Activated naive CD4-positive, alpha-beta T cell treated with anti-CD3 and anti-CD28 coated beads, Interleukin-2, amount 10 ng/mL, durations not matched to agents 7 days and 5 days (primary cell): ENCODE measurements at places on chromosomes 13 and 19.

- DNase-seq: no peak
Measured at GRCh38 chr19:14395262-14395661, 14.0 kb downstream of the ADGRE5 start.

DNA sequence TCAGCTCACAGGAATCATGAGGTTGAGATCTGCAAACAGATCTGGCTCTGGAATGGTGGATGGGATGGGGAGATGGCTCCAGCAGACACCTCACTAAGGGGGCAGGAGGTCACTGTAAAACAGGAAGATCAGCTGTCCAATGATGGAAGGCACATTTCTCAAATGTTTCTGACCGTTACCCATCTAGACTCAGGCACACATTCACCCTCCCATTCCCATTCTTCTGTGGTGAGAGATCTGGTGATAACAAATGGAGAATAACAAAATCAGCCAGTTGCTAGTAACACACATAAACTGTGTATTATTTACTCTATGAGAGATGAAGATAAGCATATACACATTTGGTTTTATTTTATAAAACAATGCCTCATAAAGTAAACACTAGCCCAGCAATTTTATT, 235.9 kb downstream of the TSHZ3 start:
- no peak for DNase-seq

- peak; percentile 64 for DNase-seq
Measured at GRCh38 chr13:113176280-113176679, 17.8 kb downstream of the PROZ start.

DNA sequence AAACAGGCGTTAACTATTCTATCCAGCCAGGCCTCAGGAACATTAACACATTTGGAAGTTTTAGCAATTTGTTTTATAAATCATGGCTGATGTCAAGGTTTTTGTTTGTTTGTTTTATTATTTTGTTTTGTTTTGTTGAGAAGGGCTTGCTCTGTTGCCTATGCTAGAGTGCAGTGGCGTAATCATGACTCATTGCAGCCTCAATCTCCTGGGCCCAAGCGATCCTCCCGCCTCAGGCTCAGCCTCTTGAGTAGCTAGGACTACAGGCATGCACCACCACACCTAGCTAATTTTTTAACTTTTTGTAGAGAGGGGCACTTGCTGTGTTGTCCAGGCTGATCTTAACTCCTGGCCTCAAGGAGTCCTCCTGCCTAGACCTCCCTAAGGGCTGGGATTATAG, 28.3 kb downstream of the NUP58 start:
- DNase-seq: no peak

- no peak for DNase-seq
Measured at GRCh38 chr13:44331912-44332851, 41.4 kb upstream of the SERP2 start.

DNA sequence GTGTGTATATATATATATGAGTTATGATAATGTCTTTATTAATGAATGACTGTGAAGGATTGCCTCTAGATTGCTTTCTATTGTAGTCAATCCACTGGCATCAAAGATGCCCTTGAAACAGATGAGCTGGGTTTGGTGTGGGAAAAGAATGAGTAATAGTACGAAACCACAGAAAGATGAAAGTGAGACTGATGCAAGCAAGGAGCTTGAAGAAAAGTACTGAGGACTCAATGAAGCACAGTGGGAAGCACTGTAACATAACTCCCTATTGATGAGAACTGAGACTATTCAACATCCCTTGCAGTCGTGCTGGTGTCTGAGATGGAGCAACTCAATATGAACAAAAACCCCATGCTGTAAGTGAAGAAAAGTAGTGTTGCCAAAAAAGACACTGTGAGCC, 1794.2 kb downstream of the SLITRK5 start:
- DNase-seq: no peak

GRCh38 chr13:77465603-77466195, 69.8 kb upstream of the SCEL start:
- DNase-seq: no peak

DNA sequence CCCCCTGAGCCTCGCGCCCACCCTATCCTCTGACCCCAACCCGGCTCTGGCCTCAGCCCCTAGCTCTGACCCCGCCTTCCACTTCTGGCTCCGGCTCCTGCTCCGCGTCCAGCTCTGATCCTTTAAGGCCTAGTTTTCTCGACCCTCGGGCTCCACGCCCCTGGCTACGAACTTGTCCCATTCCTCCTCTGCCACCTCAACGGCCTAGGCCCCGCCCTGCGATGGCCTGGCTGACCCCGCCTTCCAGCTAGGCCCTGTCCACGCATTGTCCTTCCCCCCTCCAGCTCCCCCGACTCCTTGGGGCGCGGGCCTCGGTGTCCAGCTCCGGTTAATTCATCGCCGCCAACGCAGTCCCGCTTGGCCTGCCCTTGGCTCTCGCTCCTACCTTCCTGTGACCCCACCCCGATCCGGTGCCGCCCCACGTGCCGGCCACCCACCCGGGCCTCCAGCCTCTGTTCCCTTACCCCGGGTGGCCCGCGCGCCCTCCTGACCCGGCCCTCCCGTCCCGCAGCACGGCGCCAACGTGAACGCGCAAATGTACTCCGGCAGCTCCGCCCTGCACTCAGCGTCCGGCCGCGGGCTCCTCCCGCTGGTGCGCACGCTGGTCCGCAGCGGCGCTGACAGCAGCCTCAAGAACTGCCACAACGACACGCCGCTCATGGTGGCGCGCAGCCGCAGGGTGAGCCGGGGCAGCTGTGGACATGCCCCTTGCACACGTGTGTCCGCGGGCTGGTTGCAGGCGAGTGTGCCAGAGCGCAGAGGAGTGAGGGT, 9.4 kb downstream of the BCL3 start:
- DNase-seq: no peak

DNA sequence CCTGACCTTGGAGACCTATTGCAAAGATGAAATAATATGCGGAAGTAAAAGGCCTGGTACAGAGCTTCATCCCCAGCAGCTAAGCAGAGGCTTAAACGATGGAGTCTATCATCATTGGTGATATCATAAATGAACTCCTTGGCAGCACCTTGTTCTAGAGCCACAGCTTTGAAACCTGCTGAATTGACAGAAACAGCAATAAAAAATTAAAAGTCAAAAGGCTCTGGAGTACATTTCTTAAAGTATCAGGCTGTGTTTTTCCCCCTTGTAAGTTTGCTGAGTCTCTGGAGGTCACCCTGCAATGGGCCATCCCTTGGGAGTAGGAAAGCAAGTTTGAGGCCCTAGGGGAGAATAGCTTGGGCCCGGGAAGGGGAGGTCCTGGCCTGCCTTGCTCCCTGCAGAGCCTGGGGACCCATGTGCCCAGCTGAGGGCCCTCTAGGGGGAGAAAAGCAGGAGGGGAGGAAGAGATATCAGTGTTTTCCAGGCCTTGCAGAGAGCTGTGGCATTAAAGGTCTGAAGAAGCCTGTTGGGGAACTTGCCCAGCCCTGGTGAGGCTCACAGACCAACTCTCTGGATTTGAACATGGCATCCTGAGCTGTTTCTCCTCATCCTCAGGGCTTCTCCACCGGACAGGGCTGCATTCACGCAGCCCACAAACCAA, 416.1 kb downstream of the ZNF536 start:
- DNase-seq: no peak

DNA sequence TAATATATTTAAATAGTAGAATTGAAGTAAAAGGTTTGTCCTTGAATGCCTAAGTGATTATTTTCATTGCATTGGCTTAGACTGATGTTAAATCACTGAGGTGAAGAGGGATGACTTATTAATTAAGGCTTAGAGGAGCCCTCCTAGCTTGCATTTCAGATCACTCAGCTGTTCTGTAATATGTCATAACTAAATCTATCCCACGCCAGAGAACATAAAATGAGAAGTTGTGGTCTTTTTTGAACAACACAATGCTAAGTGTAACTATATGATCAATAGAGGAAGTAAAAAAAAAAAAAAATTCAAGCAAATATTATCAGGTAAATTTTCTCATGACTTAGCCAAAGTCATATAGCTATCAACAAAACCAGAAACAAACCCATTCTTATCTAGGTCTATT, 752.2 kb downstream of the GPC5 start:
- DNase-seq: no peak

- DNase-seq: no peak
Measured at GRCh38 chr13:99144306-99144705, 56.3 kb upstream of the UBAC2 start.

GRCh38 chr19:54329476-54330165, 9.3 kb downstream of the LILRA4 start:
- no peak for DNase-seq

GRCh38 chr13:20411638-20412342, 113.9 kb downstream of the CRYL1 start:
- DNase-seq: peak; percentile 72

DNA sequence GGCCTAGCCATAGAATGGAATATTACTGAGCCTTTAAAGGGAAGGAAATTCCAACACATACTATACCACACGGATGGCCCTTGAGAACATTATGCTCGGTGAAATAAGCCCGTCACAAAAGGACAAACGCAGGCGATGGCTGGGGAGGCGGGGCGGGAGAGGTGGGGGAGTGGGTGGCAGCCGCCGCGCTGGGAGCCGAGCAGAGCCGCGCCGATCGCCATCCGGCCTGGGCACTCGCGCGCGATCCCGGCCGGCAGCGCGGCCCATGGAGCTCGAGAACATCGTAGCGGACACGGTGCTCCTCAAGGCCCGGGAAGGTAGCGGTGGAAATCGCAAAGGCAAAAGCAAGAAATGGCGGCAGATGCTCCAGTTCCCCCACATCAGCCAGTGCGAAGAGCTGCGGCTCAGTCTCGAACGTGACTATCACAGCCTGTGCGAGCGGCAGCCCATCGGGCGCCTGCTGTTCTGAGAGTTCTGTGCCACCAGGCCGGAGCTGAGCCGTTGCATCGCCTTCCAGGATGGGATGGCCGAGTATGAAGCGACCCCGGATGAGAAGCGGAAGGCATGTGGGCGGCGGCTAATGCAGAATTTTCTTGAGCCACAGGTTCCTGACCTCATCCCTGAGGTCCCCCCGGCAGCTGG, 140.1 kb downstream of the ZDHHC20 start:
- no peak for DNase-seq

DNA sequence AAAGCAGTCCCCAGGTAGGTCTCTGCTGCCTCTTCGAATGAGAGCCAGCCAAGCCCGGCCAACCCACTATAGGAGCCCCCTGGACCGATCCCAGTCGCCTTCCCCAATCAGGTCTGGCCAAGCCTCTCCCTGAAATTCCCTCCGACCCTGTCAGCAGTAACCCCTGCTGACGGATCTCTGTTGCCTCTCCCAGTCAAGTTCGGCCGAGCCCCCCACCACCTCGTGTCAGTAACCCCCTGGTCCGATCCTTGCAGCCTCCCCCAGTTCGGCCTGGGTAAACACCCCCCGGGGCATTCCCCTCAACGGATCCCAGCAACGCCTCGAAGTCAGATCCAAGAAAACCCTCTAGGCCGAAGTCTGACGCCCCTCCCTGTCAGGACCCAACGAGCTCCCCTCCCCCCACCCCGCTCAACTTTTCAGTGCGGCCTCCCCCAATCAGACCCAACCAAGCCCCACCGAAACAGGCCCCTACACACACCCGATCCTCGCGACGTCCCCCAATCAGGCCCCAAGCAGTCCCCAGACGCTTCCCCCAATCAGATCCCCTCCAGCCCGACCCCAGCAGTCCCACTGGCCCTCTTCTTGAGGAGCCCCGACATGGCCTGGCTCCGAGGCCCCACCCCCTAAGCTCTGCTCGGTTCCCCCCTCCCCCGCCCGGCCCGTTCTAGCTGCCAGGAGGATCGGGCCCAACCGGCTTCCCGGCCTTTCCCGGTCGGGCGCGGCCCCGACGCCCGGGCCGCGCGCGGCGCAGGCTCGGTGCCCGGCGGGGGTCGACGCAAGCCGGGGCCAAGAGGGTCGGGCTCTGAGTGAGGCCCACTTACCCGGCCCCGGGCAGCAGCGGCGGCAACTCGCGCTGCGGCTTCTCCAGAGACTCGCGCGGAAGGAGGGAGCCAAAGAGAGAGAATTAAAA, 1.8 kb downstream of the TNPO2 start:
- peak; percentile 71 for DNase-seq

DNA sequence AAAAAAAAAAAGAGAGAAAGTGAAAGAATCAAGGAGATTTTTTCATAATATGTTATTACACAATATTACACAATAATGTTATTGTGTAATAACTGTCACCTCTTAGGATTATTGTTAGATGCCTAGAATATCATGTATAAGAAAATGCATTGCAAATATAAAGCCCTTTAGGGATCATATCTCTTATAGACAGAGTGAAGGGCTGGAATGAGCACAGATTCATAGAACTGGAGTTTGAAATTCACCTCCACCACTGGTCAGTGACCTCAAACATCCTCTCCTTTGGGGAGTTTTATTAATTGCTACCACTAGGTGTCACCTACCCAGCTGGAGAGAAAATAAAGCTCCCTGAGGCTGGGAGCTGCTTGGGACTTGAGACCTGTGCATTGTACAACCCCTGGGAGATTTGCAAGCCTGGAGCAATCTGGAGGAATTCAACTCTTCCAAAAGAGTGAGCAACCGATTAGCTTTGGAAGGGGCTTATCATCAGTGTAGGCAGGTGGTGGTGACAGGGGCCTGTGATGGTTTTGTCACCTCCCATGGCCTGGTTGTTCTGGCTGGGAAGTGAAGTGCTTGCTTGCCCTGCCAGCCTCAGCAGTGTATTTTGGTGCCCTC, 30.3 kb upstream of the FRY start:
- peak; percentile 22 for DNase-seq

DNA sequence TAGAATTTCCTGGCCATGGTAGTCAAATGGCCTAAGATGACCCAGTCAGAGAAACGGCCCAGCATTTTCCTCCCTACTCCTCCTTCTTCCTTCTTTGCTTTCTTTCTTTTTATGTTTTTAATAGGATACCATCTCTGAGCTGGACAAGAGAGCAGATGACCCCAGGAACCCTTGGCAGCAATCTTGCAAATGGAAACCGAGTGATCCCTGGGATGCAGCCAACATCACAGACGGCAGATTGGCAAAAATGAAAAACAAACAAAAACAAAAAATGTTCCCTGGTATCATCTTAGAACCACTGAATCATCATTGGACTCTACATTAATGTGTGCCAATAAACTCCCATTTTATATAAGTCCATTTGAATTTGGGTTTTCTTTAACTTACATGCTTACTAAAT, 424.4 kb downstream of the FGF14 start:
- no peak for DNase-seq

- no peak for DNase-seq
Measured at GRCh38 chr19:41323430-41324125, 13.6 kb downstream of the CCDC97 start.

DNA sequence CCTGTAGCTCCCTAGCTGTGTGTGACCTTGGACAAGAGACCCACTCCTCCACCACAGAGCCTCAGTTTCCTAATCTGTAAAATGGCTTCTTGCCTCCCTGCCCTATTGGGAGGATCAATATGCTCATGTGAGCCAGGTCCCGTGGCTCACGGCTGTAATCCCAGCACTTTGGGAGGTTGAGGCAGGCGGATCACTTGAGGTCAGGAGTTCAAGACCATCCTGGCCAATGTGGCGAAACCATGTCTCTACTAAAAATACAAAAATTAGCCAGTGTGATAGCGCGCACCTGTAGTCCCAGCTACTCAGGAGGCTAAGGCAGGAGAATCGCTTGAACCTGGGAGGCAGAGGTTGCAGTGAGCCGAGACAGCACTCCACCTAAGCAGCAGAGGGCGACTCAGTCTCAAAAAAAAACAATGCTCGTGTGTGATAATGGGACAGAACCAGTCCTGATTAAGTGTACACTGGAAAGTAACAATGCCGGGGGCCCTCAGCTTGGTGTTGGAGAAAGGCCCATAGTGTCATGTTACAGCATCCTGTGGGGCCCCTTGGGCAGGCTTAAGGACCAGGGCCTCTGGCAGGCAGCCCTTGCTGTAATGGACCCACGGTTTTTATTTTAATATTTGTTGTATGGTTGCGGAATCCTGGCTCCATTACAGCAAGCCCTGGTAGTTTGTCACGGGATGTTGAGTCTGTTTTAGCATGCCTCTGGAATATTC, 6.8 kb downstream of the RPS11 start:
- peak; percentile 70 for DNase-seq

- no peak for DNase-seq
Measured at GRCh38 chr19:13633109-13633508, 126.8 kb upstream of the CACNA1A start.
